ENCODE measurements at places on chromosomes 16 and 17.

DNA sequence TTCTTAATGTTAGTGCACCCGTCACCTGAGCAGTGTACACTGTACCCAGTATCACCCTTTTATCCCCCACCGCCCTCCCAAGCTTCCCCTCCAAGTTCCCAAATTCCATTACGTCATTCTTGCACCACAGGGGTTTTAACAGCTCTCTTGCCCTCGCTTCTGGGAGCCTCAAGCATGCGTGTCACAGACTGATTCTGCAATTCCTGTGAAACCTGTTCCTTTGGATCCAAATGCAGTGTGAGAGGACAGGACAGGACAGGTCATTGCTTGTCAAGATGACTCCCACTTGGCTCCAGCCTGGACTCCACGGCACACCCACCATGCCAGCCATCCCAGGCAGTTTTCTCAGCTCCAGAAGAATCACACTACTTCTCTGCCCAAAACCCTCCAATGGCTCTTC lies 44.1 kb downstream of the CYB5D2 start:
- no peak for DNase-seq

GRCh38 chr17:49975531-49975930 lies 6.5 kb downstream of the DLX4 start:
- no peak for DNase-seq

- no peak for DNase-seq
Observed at GRCh38 chr16:17271687-17272086, 199.1 kb downstream of the XYLT1 start.

GRCh38 chr17:45409659-45410076 lies 23.0 kb downstream of the ARHGAP27 start:
- DNase-seq, result no peak

- DNase-seq, result no peak
Observed at GRCh38 chr17:7916808-7917207, 719 bp upstream of the RNF227 start.

DNA sequence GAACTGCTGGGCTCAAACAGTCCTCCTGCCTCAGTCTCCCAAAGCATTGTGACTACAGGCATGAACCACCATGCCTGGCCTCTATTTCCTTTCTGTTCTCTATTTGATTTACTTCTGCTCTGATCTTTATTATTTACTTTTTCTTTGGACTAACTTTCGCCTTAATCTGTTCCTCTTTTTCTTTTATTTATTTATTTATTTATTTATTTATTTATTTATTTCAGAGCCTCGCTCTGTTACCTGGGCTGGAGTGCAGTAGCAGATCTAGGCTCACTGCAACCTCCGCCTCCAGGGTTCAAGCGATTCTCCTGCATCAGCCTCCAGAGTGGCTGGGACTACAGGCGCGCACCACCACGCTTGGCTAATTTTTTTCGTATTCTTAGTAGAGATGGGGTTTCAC lies 1158.3 kb upstream of the GOT2 start:
- DNase-seq, result no peak

Data from GM13976 (cell line).